NCI-H1417 (cell line): ENCODE measurements at places on chromosomes 1 and 21.

DNA sequence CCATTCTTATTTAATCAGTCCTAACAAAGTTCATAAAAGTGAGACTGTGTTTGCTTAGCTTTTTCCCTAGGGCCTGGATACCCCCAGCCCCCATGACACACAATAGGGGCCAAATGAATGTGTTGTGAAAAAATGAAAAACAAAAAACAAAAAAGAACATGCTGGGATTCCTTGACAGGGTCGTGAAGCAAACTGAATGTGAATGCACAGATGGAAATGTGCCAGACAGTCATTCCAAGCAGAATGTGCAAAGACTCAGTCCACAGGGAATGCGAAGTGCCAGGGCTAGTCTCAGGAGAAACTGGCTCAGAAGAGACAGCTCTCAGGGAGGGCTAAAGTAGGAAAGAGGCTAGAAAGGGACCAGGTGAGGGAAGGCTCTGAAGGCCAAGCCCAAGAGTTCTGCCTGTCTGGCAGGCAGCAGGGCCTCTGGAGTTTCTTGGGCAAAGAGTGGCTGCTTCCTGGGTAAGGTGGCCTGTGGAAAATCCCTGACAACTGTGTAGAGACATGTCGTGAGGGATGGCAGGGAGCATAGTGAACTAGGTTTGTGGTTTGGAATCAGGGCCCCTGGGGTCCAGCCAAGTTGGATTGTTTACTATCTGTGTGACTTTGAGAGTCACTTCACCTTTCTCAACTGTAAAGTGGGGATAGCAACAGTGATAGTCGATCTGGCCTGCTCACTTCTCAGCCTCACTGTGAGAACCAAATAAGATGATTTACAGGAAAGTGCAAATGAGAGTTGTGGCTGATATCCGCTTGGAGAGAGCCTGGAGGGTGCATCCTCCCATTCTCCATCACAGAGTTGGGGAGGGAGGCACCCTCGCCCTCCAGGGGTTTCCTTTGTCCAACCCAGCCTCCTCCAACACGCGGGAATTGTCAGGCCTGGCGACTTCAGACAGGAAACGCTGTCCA lies 1.2 kb upstream of the ADAM15 start:
- peak; percentile 71 for DNase-seq

DNA sequence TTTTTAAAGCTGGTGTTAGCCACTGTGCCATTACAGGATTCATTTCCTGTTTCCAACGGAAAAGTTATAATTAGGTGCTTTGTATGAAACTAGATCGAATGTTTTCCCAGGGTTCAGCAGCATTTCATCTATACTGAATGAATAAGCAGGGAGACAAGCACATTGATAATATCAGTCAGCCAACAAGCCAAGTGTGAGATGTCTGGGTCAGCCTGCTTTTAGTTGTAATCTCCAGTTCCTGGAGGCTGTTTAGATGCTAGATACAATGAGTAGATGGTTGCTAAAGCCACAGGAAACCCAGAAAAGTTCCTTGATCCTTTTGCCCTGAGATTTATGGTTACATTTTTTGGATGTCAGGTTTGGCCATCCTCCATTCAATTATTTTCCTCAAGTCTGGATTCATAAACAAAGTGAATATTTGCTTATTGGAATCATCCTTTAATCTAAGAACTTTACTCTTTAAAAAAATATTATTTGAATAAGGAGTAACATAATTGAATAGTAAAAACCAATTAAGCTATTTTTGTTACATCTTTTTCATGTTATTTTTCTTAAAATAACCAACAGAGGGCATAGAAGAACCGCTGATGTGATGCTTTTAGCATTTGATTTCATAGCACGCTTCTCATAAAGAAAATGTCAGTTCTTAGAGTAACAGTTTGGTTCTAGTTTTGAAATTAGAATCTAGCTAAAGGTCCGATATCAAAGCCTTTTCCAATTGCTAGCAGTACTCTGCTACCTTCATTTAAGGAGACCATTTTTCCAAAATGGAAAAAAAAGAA lies 76.6 kb downstream of the HSPA13 start:
- peak; percentile 19 for DNase-seq

- DNase-seq, result peak; percentile 83
These were observed 31.5 kb downstream of the CHD5 start for GRCh38 chr1:6148497-6149241.

- DNase-seq, result no peak
These were observed 33.5 kb downstream of the RXRG start for GRCh38 chr1:165411396-165411795.

DNA sequence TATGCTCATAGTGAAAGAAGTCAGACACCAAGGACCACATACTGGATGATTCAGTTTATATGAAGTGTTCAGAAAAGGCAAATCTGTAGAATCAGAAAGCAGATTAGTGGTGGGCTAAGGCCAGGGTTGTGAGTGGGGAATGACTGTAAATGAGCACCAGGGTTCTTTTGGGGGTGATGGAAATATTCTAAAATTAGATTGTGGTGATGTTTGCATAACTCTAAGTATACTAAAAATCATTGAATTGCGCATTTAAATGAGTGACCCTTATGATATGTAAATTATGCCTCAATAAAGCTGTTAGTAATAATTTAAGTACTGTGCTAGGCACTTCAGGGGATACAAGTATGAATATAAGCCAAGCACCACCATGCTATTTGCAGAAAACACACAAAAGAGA lies 256.3 kb downstream of the TPR start:
- DNase-seq, result no peak

DNA sequence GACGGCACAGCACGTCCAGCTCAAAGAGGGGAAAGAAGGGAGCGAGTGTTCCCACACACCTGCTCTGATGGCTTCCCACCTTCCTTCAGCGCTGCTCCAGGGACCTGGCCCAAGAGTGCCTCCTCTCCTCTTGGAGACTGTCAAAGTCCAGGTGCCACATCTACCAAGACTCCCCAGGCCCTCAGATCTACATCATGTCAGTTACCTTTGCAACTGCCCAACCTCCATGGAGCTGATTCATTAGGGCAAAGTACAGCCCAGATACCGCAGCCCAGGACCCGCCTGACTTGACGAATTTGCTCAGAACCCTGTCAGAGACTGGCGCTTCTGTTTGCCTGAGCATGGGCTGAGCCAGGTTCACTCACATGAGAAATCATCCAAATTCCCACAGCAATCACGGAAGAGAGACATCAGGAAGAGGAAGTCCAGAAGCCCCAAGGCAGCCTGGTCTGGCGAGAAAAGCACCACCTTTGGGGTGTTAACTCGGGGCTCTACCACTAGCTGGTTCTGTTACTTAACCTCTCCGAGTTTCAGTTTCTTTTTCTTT lies at the start of gene SEC16B:
Gene SEC16B (minus strand): TSS at position 234 of the 547 bp plus-strand sequence. CDS start 2,077 bp downstream, outside the sequence.
- no peak for DNase-seq

DNA sequence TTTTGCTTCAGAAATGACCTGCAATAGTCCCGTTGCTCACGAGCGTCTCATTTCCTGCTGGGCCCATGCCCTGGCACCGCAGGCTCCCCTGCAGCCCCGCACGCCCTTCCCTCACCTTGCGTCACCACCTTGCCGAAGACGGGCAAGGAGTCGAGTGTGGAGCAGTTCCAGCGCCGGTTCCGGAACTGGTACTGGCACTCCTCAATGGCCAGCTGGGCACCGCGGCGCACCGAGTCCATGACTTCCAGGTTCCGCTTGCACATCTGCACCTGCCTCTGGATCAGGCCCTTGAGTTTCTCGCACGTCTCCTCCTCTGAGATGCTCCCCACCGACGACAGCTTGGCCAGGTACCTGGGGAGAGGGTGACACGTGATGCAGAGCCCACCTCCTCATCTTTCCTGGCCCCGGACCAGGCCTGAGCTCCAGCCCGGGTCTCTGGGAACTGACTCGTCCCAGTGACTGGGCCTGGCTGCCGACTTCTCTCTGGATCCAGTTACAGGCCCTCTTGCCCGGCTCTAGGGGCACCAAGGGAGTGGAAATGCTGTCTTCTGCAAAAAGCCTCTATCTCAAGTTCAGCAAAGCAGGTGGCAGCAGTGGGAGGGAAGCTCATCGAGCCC lies 13.3 kb downstream of the WNT4 start:
- no peak for DNase-seq

DNA sequence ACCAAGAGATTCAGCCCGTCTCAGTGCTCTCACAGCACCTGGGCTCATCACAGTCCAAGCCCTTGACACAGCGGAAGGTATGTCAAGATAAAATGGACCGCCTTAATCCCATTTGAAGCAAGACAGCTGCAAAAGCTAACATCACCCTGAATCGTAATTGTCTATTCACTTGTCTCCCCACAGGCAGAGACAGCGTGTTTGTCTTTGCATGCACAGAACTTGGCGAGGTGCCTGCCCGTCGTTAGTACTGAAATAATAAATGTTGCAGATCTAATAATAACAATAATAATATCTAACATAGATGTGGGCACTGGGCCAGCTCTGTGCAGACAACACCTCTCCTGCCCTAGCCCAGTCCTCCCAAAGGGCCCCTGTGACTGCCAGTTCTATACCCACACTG lies 271.7 kb downstream of the NPHP4 start:
- DNase-seq, result peak; percentile 17

DNA sequence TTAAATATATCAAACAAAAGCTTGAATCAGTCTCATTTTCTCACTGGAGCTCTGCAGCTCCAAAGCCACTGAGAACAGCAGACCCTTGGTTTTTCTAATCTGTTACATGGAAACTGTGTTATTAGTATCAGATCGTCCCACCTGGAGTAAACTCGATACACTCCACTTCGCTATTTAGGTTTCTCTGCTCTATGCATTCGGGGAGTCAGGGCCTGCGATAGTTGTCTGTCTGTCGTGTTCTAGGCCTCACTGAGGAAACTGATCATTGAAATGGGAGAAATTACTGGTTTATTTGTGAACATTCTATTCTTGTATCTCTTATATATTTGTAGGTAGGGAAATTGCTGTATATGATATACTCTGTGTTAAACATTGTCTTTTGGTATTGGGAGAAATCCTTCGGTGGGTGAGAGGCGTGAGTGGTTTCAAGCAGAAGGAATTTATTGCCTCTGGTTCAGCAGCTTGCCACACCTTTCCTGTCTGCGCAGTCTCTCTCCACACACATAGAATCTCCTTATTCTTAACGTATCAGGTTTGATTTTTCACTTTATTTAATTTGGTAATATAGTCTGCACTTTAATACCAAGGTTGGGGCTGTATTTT lies 8.5 kb downstream of the PRDM2 start:
- DNase-seq, result no peak

DNA sequence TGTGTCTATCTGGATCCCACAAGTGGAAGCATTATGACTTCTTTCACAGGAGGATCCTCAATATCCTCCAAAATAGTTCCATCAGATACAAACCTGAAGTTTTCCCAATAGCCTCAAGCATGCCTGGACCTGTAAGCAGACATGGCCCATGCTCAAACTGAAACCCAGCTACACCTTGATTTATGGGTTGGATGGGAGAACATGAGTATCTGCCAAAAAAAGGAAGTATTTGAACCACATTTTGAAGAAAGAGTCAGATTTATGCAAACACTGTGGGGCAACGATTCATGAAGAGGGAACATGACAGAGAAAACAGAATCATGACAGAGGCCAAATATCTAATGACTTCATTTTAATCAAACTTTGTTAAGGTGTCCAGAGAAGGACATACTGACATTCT lies 351.0 kb upstream of the NFIA start:
- DNase-seq, result no peak
